Neural progenitor cell (in vitro differentiated cells): ENCODE measurements at places on chromosomes 6 and 20.

DNA sequence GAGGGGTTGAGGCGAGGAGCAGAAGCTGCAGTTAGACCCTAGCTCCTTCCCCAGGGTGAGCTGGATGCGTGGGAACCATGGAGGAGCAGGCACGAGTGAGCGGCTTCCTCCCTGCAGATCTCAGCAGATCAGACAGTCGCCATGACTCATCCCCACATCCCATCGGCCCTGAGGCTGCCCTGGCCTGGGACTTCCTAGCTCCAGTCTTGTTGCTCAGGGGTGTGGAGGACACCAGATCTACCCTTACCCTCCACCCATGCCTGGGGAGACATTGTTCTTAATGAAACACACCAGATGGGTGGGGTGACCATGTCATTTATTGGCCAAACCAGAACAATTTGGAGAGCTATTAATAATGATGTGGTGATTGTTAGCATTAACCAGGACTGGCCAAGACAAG, 36.3 kb upstream of the TGM2 start:
- DNase-seq, result no peak

- DNase-seq, result no peak
Observed at GRCh38 chr20:61966492-61967244, 99.0 kb downstream of the TAF4 start.

- DNase-seq, result no peak
Observed at GRCh38 chr6:31723980-31724691, 963 bp downstream of the MPIG6B start.

GRCh38 chr6:106000935-106001334, 85.2 kb upstream of the PRDM1 start:
- no peak for DNase-seq

DNA sequence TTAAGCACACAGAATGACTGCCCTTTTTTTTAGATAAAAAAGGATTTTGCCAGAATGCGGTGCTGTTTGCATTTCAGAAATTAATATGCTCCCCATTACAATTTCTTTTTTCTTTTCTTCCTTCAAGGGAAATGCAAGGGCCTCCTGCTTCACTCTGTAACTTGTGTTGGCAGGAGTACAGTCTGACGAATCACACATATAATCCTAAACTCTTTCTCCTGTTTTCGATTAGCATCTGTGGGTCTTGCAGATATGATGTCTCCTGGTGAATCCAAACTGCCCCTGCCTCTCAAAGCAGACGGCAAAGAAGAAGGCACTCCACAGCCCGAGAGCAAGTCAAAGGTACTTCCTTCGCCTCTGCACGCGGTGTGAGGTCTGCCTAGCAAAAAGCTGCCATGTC, 149.5 kb downstream of the TMEM242 start:
- DNase-seq, result no peak

GRCh38 chr6:131523988-131524673, 48.9 kb upstream of the ARG1 start:
- DNase-seq, result no peak

DNA sequence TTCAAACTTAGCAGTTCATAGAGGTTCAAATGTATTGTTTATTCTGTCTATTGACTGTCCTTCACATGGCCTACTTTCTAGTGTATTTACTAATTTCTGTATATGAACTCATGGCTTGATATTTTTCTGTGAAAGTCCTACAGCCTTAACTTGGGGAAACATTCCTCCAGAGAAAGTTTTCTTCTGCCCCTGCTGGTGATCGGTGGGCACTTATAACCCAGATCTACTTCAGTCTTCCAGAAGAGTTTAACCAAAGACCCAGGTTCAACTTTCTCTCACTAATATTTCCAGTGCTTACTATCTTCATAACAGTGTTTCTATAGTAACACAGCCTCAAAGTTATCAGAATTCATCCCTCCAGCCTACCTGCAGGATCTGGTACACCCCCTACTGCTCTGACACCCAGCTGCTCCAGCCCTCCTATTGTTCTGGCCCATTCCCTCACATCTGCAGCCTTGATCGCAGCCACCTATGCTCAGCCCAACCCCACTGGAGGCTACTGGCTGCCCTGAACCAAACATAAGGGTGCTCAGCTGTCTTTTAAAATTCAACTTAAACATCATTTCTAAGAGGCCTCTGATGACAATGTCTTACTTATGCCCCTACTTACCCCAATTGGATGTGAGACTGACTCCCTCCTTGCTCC, 72.3 kb downstream of the TBX18 start:
- no peak for DNase-seq

GRCh38 chr6:131638013-131638412, 911 bp downstream of the ENPP3 start:
- DNase-seq, result no peak

DNA sequence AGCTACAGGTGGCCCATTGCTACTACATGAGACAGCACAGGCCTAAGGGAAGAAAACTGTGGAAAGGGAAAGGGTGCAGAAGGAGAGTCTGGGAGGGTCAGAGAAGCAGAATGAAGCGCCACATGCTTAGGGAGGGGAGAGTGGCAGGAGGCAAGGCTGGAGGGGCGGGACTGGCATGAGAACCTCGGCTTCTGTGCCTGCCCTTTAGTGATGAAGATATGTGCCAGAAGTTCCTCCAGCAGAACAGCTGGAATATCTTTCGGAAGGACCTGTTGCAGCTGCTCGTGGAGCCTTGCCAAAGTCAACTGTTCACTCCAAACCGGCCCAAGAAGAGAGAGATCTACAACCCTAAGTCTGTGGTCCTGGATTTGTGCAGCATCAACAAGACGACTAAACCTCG, 61.8 kb downstream of the CNBD2 start:
- DNase-seq, result no peak

DNA sequence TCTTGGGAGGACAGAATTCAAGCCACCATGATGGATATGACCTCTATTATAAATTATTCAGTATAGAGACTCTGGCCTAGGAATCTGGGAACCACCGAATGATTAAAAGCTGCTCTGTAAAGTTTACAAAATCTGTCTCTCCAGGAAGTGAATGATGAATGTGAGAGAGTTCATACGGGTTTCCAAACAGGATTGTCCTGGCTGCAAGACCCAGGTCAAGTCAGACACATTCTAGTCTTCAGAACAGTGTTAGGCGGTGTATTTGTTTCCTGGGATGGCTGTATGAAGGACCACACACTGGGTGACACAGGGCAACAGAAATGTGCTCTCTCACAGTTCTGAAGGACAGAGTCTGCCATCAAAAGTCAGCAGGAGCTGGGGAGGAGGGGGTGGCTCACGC, 222.4 kb downstream of the ZNF217 start:
- no peak for DNase-seq

DNA sequence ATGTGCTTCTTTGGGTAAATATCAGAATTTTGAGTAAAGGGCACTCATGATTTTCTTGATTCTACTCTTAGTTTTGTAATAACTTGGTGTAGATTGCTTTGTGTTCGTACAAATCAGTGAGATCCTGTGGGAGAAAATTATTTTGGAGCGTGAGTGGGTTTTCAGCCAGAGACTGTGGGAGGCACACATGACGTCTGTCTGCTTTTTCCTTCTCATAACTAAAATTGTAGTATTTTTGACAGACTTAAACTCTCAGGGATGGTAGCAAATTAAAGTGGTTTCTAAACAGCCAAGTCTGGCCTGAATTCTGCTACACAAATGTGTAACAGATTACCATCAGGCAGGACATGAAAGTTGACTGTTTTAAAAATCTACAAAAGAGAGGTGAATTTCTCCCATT, 222.6 kb downstream of the OTOR start:
- no peak for DNase-seq

- peak; percentile 52 for DNase-seq
Observed at GRCh38 chr6:151044465-151045441, 179.3 kb downstream of the MTHFD1L start.

DNA sequence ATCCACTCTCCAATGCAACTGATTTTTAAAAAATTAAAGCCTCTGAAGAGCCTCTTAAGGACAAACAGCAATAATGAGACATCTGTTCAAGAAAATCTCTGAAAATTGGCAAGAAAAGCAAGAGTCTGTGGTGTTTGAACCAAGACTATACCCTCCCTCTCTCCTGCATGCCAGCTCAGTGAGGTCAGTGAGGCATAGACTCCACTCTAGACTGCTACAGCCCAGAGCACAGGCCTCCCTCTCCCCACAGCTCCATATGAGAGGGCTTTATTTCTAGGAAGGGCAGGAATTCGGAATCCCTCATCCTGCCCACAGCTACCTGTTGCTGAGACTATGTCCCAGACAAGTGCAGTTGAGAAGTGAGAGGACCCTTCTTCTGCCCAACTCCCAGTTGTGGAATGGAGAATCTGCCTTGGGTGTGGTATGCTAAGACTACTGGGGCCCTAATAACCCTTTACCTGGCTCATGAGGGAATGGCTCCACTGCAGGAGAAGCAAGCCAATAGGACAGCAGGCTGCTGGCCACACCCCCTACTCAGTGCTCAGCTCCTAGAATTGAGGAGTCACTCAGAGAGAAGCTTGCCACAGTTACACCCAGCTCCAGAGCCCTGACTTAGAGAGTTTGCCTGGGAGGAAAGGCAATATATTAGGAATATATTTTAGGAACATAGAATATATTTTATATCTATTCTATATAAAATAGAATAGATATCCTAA, 22.7 kb upstream of the HLA-DQA1 start:
- DNase-seq, result no peak

DNA sequence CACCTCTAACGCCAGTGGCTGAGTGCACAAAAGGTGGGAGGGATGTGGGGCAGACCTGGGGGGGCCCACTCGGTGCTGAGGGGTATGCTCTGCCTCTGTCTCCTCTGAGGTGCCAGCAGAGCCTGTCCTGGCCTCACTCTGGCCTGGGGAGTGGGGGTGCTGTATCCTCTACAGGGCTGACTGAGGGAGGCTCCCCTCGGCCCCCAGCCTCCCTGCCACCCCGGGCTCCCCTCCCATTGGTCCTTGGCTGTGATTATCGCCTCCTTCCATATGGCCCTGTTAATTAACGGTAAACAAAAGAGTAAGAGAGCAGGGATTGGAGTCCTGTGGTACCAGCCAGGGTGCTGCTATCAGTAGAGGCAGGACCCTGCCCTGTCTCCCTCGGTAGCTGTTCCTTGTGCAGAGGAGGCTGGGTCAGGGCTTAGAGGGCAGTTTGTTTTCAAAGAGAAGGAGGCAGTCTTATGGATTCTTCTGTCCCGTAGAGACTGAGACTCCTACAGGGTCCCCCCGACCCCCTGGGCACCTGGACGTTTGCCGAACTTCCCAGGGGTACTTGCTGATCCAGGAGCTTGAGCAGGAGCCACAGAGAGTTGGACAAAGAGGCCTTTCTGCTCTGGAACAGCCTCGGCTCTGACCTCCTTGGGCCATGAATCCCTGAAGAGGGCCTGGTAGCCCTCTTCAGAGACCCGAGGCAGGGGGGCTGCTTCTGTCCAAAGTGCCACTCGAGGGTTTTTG, 1.8 kb downstream of the MYT1 start:
- no peak for DNase-seq

- DNase-seq, result no peak
Observed at GRCh38 chr6:29557320-29557719, 2.2 kb downstream of the UBD start.
